ENCODE measurements at places on chromosomes 3 and 15.
A peak's percentile ranks its signal among the peaks of the same experiment; 100 is the strongest.

DNA sequence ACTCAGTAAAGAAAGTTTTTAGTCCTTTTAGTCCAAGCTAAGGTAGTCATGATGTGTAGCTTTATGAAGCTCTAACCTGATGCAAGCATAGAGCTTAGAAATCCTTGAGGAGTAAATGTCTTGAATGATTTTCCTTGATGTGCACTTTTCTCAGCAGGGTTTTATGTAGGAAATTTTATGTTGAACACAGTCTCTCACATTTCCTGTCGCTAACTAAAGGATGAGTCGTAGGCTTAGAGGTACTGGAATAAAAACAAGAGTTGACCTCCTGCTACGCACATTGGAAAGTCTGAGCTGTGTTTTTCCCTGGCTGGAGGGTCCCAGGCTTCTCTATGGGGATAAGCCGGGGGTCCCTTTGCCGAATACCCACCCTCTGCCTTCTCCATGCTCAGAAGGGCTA, 34.7 kb upstream of the ZPLD1 start:
- DNase-seq = no peak

- no peak for DNase-seq
These were observed 23.2 kb downstream of the RCN2 start for GRCh38 chr15:76954744-76955143.

GRCh38 chr3:143786219-143787191, 61.8 kb downstream of the SLC9A9 start:
- no peak for DNase-seq

- peak; percentile 11 for DNase-seq
These were observed 12.4 kb downstream of the NTRK3 start for GRCh38 chr15:88243895-88244787.

GRCh38 chr3:153399636-153400035, 237.6 kb downstream of the RAP2B start:
- no peak for DNase-seq

GRCh38 chr3:2944628-2945027, 165.5 kb downstream of the IL5RA start:
- DNase-seq = no peak

GRCh38 chr3:125318167-125318865, 56.8 kb downstream of the ZNF148 start:
- no peak for DNase-seq

DNA sequence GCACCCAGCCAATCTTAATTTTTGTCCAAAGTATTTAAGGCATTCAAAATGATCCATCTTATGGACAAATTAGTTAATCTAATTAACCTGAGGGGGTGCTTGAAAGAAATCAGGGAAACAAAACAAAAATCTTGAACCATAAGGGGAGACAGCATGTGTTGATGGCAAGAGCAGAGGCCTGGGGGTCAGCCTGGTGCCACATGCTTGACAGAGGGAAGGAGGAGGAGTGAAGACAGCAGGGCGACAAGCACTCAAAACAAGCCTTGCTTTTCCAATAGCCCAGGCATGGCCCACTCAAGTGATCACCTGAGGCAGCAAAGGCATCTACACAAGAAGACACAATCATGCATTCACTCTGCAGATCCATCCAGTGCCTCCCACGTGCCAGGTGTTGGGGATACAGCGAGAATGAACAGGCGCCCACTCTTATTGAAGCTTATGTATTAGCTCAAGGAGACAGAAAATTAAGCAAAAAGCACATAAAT, 25.0 kb upstream of the MGLL start:
- DNase-seq = no peak

DNA sequence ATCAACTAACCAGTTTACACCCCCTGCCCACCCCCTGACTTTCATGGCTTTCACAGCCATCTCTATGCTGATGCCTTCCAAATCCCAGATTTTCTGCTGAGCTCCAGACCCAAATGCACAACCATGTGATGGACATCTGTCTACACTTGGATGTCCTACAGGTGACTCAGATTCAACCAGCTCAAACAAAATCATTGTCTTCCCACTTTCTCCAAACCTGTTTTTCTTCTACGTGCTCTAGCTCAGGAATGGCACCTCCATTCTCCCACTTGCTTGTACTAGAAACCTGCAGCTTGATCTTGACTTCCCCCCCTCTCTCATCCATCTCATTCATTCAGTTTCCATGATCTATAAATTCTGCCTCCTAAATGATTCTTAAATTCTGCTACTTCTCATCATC, 34.1 kb upstream of the RARRES1 start:
- DNase-seq = no peak

DNA sequence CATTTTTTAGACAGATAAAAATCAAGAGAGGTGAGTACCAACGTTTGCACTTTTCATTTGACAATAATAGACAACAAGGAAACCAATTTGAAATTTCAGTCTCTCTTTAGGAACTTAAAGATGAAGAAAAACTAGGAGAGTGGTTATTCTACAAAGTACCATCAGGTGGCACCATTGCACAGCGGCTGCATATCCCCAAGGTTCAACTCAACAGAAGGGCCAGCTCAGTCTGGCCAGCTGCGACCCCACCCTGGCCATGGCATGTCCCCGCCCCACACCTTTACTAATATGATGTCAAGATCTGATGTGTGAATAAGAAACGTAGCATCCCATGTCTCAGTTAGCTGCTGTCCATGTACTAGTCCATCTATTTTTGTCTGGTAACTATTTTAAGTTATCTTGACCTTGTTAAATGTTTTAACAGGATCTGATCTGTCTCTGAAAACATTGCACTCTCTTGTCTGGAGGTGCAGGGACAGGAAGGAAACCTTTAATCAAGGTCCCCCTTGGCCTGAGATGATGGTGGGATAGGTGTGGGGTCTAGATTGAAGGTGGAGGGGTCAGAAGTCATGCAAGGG, 35.5 kb upstream of the CGNL1 start:
- peak; percentile 27 for DNase-seq

DNA sequence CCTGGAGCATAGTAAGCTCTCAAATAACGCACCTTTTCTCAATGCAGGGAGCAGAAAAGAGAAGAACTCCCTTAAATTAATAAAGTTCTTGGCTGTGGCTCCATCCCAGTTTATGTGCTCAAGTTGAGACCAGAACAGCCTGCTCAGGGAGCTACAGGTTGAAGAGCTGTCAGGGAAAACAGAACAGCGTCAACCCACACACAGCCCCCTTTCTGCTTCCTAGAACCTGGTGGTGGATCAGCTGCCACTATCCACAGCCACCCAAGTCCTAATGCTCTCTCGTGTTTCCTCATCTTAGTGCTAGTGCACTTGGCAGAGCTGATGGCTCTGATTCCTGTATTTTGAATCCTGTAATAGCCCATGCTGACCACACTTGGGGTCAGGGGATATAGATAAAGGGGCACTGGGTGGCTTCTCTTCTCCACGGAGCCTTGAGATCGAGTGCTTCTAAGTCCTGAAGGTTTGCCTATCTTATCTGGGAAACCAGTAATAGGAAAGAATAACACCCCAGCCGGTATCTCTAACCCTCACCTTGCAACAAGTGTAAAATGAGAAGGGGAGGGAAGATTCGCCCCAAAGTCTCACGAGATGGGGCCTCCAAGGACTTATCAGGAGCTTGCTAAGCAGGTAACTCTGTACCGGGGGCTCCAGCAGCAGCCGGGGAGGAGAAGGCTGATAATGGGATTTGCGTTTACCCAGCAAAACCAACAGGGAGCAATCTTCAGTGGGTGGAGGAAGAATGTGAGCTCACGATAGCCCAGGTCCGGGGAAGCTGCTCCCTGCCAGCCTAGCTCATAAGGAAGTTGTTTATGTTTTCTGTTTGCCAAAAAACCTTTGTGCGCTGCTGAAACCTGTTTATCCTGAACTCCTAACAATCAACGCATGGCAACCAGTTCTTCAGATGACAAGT, 136.2 kb upstream of the ICE2 start:
- DNase-seq = no peak

GRCh38 chr15:39265261-39265660, 315.6 kb upstream of the THBS1 start:
- DNase-seq = no peak

DNA sequence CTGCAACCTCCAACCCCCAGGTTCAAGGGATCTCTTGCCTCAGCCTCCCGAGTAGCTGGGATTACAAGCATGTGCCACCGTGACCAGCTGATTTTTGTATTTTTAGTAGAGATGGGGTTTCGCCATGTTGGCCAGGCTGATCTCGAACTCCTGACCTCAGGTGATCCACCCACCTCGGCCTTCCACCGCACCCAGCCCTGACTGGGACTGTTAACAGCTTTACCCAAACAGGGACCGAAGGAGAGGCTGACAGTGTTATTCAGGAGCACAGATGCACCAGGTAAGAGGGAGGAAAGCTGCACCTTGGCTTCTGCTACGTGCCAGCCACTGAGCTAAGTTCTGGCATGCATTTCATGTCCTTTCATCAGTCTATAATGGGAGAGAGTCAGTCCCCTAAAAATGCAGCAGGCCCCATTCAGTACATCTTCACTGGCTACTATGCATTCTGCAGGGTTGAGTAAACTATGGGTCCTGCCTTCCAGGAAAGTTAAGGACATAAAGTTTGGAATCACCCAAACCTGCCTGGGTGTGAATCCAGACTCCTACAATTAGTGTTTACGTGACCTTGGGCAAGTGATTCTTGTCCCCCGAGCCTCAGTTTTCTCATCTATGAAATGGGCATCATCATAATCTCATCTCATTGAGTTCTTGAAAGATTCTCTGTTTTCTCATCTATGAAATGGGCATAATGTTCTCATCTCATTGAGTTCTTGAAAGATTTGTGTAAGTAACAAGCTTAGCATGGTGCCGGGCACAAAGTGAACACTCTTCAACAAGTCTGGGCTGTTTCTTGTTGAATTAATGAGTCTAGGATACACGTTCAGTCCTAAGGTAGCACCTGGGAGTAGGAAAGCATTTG, 82.2 kb downstream of the CPN2 start:
- DNase-seq = no peak

DNA sequence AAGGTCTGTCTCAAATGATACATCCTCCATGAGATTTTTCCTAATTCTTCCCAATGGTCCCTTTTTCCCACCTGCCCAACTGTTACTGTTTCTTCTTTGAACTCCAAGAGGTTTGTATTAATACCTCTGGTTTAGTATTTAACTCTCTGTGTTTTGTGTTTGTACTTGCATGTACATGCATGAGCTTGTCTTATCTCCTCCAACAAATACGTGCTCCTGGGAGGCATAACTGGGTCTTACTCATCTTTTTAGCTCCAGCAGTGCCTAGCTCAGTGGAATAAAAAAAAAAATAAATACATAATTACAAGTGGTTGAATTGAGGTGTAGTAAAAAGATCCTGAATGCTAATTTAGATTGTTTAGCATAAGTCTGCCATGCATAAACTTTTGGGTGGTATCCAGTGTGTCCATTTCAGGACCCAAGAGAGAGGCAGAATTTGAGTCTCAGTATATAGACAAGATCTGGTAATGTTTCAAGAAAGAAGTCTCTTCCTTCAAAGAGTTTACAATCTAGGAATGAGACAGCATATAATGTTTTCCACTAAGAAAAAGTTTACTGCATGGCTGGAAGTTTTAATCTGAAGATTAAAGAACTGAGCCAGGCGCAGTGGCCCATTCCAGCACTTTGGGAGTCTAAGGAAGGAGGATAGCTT, 1.7 kb upstream of the LYSMD2 start:
- no peak for DNase-seq

- no peak for DNase-seq
These were observed 74.6 kb downstream of the ITGB5 start for GRCh38 chr3:124812291-124813265.

DNA sequence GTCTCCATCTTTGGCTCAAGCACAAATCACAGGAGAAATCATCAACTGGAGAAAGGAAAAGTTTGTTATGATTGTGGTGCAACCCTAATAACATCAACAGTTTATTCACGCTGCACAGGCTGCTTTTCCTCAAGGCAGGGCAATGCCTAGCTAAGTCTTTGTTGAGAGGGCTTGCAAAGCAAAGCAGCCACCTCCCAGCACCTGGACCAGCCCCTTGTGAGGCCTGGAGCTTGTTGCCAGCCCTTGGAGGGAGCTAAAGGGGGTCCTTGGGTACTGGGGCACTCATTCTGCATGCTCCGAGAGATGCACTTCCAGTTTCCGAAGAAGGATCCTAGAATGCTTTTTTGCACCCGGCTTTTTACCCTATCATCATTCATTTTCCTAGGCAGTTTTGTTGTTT, 288.2 kb downstream of the CLSTN2 start:
- DNase-seq = no peak

DNA sequence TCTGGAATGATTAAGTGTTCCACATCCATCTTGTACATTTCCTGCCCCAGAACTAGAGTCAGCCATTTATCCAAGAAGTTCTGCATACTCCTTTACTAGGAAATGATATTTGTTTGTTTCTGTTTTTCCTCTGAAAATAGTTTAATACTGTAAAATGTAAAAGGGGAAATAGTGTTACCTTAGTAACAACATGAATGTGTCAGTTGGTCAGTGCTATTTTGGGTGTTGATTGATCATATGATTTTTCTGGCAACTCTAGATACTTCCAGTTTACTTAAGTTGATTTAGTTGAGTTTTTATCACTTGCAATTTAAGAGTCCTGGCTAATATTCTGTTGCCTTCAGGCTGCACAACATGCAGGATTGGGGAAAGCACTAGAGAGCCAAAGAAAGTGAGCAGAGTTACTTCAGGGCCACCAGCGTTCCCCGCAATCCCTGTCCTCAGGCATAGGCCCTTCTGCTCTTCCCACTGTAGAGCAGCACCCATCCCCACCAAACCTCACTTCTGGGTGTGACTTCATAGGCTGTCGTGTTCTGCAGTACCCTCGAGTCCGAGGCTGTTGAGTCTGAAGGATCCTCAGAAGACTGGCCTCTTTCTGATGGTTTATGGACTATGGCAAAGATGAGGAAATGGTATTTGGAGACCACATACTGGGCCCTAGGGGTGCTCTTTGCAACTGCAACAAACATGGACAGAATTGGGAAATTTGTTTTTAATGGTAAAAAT, 69.0 kb downstream of the CHD2 start:
- no peak for DNase-seq

- no peak for DNase-seq
These were observed 137.3 kb upstream of the TSPAN3 start for GRCh38 chr15:77208241-77208640.

DNA sequence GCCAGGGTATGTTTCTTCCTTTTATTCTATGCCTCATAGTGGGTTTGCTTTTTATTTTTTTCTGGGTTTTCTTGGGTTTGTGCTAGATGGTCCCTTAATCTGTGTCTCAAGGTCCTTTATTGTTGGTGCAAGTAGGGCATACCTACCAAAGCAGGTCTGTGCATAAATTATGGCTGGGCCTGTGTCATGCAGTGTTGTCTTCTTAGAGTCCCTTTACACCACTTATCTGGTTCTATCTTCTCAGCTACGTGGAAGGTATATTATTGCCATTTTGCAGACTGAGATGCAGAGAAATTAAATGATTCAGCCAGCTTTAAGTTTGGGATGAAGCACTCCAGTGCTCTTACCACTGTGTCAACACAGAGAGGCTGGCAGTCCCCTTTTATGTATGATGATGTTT, 293.5 kb upstream of the SOX2 start:
- DNase-seq = no peak

DNA sequence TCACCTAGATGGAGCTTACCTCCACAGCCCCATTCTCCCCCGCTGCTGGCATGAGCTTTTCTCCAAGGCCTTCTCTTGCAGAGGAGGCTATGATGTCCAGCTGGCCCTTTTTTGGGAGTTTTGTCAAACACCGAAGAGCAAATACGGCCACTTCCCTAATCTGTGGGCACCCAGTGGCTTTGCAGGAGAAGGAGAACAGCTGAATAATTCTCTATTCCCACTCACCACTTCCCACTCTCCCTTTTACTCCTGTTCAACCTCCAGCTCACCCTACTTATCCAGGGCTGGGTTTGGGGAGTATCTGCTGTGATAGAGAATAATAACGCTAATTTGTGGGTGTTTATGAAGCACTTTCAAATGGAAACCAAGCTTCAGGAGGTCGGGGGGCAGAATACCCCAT, 93.0 kb downstream of the AAGAB start:
- no peak for DNase-seq

- no peak for DNase-seq
These were observed 515 bp downstream of the EPHA6 start for GRCh38 chr3:96814651-96815567.
